ENCODE measurements at places on chromosomes 2 and 18.

DNA sequence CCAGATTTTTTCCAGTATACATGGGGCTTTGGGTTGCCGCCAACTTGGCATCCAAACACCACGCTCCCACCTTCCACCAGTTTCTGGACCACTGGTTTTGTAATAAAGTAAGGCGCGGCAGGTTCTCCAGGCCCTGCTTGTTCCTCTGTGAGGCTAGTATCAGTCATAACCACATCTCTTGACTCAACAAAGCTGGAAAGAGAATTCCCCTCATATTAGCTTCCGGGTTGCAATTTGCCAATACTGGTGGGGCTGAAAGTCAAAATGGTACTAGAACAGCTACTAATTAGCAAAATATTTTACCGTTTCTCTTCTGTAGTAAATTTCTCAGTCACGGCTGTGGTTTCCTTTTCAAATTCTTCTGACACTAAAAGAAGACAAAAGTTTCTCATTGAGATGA lies 25.0 kb downstream of the TTN start:
- DNase-seq, result no peak

GRCh38 chr18:40440088-40440487 lies 1514.9 kb upstream of the PIK3C3 start:
- no peak for DNase-seq

DNA sequence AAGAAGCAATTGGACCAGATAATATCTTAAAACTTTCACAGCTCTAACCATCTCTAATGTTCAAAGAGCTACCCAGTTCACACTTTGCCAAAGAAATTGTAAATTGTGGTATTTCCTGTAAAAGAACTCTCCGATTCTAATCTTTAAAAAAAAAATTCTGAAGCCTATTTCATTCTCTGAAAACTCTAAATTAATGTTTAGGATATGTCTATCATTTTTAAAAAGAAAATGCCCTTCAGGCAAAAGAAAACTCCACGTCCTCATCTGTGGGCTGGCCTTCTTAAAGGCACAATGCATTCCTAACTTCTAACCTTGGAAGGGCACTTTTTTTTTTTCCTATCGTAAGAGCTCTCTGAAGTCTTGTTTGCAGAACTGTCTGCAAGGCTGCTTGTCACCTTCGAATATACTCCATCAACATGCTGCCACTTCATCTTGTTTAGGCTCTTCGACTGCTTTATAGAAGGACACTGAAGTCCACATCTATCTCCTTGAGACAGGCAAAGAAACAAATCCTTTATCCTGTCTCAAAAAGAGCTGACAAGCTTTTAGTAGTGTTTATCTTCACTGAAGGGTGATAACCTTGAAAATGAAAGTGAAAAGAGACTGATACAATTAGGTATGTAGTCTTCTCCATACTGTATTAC lies 124.3 kb upstream of the SLC39A10 start:
- no peak for DNase-seq

GRCh38 chr2:138010890-138011289 lies 46.6 kb downstream of the HNMT start:
- no peak for DNase-seq

GRCh38 chr2:123532994-123533393 lies 492.1 kb upstream of the CNTNAP5 start:
- no peak for DNase-seq

GRCh38 chr18:73782405-73782804 lies 365.2 kb downstream of the FBXO15 start:
- DNase-seq, result no peak

DNA sequence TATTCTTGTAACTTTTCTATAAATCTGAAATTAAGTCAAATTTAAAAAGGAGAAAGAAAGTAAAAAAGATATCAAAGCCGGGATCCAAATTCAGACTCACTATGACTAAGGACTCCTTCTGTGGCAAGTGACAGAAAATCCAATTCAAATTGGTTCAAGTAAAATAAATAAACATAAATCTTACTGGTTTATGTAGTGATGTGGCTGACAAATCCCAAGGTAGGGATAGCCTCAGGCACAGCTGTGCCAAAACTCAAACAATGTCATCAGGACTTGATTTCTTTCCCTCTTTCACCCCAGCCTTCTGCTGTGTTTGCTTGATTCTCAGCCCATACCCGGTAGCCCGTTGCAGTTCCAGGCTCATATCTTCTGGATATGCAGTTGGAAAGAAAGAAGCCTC lies 284.6 kb downstream of the SP3 start:
- no peak for DNase-seq

Measured in urothelium cell line (cell line).